Fibroblast of lung (primary cell): ENCODE measurements at places on chromosomes 5 and 9. TPM values are rescaled to one million over a fixed set of nuclear protein-coding genes. Genes with fewer than 3 reads are reported as not detected.

TMEM203 gene
- total RNA-seq, result 36.2 and 36.3 TPM in 2 replicates

AQP3 gene
- 9.0 and 16.2 TPM in 2 replicates for total RNA-seq

PCBD2 gene
- total RNA-seq, result 2.8 and 5.4 TPM in 2 replicates

ECSCR gene
- total RNA-seq, result not detected in 2 replicates

C9 gene
- total RNA-seq, result under 0.01 and 0.33 TPM in 2 replicates

UQCRQ gene
- 112 and 113 TPM in 2 replicates for total RNA-seq

PNPLA7 gene
- total RNA-seq, result 1.3 and 3.0 TPM in 2 replicates

SH3GL2 gene
- under 0.01 and 0.17 TPM in 2 replicates for total RNA-seq

ELOVL7 gene
- total RNA-seq, result under 0.01 and 0.26 TPM in 2 replicates

TXNDC8 gene
- not detected in 2 replicates for total RNA-seq

PRELID2 gene
- total RNA-seq, result 26.5 and 27.9 TPM in 2 replicates

PCDHB10 gene
- total RNA-seq, result 0.77 and 2.0 TPM in 2 replicates

CDKN2B gene
- 29.0 and 44.9 TPM in 2 replicates for total RNA-seq

MYOT gene
- total RNA-seq, result not detected in 2 replicates

IFNA21 gene
- total RNA-seq, result not detected in 2 replicates

AJM1 gene
- total RNA-seq, result 1.7 and 1.8 TPM in 2 replicates

PCSK5 gene
- 3.6 and 4.8 TPM in 2 replicates for total RNA-seq

SEC16A gene
- total RNA-seq, result 15.7 and 23.9 TPM in 2 replicates

KCNMB1 gene
- not detected in 2 replicates for total RNA-seq

HABP4 gene
- total RNA-seq, result 18.2 and 31.4 TPM in 2 replicates
